PC-3 (cell line): ENCODE measurements at places on chromosomes 6 and 20. TPM values are rescaled to one million over a fixed set of nuclear protein-coding genes. Genes with fewer than 3 reads are reported as not detected.

PTCRA gene
- total RNA-seq: not detected in 2 replicates

FAM209B gene
- 0.58 TPM in 1 of 2 replicates, not detected in the other for total RNA-seq

COL12A1 gene
- 24.2 and 41.2 TPM in 2 replicates for total RNA-seq

GRM1 gene
- total RNA-seq: 0.11 TPM in 1 of 2 replicates, not detected in the other

TFAP2C gene
- total RNA-seq: 36.3 and 37.6 TPM in 2 replicates

DNA sequence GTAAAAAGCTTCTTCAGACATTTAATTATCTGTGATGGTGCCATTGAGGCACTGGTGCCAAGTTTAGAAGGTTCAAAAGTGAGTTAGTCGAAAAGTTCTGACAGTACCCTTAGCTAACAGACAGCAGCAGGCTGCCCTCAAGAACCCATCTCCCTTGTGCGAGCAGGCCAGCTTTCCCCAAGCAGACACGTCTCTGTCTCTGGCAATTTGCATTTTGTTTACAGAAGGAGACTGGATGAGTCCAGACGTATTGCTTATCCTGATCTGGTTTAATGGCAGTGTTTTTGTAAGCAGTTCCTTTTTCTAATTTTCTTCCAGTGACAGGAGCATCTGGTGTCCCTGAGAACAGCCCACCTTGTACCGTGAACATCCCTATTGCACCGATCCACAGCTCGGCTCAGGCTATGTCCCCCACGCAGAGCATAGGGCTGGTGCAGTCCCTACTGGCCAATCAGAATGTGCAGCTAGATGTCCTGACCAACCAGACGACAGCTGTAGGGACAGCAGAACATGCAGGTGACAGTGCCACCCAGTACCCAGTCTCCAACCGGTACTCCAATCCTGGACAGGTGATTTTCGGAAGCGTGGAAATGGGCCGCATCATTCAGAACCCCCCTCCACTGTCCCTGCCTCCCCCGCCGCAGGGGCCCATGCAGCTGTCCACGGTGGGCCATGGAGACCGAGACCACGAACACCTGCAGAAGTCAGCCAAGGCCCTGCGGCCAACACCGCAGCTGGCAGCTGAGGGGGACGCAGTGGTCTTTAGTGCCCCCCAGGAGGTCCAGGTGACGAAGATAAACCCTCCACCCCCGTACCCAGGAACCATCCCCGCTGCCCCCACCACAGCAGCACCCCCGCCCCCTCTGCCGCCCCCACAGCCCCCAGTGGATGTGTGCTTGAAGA is 58.3 kb upstream of the TMEM181 start:
- DNase-seq: no peak

- DNase-seq: peak; percentile 46
These were observed 2.5 kb downstream of the RBM39 start for GRCh38 chr20:35739294-35740163.

- no peak for DNase-seq
These were observed 81.4 kb downstream of the CTNNBL1 start for GRCh38 chr20:37775200-37775599.

DNA sequence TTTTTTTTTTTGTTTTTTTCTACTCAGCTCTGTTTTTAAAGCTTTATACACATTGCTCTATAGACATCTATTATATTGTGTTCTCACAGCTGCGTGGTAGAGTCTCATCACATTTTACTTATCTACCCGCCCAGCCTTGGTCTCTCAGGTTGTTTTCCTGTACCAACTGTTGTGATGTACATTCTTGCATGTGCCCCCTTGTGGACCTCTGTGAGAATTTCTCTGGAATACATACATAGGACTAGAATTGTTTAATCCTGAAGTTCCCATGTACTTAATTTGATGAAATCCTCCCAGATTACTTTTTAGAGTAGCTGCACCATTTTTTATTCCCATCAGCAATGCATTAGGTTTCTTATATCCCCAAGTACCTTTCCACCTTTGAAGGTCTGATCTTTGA is 40.4 kb upstream of the TINAG start:
- peak; percentile 74 for DNase-seq

DNA sequence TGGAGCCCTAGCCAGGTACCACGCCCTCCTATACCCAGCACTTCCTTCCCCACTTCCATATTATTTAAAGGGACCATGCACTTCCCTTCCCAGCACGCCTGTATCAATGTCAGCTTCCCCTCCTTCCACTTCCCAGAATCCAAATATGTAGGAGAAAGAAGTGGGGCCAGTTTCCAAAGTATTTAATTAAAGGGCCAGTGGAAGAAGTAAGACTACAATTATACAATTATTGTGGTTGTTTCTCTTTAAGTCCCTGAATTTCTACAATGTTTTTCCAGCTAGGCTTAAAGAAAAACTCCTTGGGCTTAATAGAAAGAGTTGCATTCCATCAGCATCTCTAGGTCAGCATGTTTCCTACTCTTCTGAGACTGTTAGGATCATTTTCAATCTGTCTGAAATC is 515.8 kb downstream of the PREX1 start:
- no peak for DNase-seq

DNA sequence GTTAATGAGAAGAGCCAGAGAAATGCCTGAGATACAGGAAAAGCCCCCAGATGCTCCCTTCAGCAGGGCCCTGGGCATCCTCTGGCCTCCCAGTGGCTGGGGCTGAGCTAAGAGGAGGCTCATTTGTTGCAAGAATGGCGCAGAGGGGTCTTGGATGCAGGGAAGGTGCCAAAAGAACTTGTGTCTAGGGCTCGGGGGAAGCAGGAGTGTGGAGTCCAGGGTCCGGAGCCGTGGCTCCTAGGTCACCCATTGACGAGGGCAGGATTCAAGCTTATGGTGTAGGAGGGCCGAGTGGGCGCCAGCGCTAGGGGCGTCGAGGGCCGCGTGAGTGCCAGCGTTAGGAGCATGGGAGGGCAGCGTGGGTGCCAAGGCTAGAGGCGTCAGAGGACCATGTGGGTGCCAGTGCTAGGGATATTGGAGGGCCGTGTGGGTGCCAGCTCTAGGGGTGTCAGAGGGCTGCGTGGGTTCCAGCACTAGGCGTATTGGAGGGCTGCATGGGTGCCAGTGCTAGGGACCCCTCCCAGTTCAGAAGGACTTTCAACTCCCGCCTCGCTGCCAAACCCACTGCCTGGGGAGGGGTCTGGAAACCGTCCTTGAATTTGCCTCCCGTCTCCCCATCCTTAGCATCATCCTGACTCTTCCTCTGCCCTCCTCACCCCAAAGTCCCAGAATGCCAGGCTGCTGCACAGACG is 250.5 kb upstream of the AFDN start:
- DNase-seq: no peak

DNA sequence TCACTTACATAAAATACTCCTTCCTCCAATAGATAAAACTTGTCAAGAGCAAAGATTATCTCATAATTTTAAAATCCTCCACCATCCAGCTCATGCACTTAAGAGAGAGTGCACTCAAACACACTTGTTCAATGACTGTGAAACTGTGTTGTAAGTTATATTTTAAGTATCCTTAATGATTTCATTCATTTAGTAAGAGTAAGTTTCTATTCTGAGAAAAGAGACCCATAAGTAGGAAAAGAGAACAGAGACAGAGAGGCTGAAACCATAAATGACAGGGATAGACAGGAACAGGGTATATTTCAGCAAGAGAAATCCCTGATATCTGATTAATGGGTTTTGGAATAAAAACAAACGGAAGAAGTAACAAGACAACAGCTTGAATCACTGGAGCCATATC is 8.2 kb downstream of the SSR1 start:
- no peak for DNase-seq

- no peak for DNase-seq
These were observed 20.3 kb downstream of the CST7 start for GRCh38 chr20:24969186-24970029.

GRCh38 chr6:90261801-90262200 is 34.8 kb downstream of the BACH2 start:
- no peak for DNase-seq

DNA sequence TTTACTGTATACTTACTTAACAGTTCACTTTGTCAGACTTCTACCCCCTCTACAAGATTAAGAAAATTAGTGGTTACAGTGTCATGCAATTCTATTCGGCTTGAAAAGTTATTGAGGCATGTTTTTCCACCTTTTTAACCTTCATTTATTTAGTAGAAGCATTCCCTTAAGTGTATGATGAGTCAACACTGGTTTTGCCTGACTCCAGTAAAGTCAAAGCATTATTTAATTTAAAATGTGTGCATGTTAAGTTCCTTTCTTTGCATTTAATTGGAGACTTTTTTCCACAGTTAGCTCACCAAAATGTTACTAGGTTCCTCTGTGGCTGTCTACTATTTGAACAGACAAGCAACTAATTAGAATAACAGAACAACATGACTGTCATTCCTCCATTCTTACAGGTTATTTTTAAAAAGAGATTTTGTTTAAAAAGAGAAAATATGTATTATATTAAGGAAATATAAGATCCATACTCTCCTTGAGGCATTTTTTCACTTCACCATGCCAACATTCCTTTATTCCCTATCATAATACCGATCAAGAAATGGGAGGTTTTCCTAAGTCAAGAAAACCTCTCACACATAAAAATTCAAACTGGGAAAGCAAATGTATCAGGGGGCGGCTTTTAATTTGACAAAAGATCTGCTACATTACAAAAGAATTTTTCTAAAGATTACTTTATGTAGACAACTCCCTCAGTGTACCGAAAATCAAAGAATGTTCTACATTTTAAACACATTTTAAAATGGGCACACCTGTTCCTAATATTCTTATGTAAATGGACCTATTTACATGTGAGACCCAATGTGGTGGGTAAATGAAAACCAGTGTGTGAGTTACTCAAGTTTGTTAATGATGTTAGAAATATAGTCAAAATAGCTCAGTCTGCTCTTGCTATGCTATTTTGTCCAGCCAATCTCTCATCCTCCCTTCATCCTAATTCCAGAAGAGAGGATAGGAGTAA is 361.2 kb downstream of the UTRN start:
- DNase-seq: no peak

- no peak for DNase-seq
These were observed 1.6 kb upstream of the TNFRSF6B start for GRCh38 chr20:63694584-63695423.

GRCh38 chr6:138656364-138657064 is 117.1 kb upstream of the CCDC28A start:
- no peak for DNase-seq

DNA sequence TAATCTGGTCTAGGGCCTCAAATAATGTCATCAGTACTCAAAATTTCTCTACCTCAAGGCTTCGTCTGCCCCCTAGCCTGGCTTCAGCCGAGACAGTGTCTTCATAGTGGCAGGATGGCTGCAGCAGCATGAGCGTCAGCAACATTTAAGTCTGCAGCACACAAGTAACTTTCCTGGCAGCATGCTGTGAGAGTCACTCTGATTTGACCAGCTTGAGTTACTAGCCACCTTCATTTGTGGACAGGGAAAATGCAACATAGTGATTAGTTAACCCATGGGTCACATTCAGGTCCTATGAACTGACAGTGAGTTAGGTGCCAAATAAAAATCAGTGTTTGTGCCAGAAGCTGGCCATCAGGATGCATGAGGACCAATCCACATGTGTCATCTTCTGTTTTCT is 209.9 kb upstream of the SLC35B3 start:
- no peak for DNase-seq
